ENCODE measurements at places on chromosomes 5 and 9.

DNA sequence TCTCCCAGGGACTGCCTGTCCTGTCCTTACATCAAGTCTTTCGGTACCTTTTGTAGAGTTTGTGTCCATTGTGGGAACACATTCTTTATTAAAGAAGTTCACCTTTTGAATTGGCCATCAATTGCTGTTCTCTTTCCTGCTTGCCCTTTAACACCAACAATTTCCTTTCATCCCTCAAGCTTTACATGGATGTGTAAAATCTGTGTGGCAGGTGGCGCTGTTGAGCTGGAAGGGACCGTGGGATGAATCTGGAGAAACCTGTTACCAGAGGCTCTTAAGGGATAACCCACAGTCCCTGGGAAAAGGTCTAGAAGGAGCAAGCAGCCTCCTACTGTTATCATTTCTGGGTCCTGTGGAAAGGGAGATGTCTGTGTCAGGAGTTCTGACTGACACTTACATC lies 7.9 kb upstream of the ZFP62 start:
- peak; percentile 56 for DNase-seq

DNA sequence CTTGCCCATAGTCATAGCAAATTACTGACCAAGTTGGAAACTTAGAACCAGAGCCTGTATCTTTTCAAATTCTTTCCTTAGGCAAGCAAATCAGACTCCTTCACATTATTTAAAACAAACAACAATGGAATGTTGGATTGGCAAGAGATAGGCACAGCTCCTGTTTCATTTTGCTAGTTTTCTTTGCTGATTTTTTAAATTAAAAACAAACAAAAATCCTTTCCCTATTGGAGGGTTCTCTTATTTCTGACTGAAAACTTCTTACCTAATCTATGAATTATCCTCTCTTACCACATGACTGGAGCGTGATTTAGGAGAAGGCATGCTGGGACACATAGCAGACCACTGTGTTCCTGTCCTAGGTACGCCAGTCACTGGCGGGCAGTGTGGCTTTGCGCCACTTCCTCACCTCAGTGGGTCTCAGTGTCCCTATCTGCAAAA lies 63.0 kb downstream of the TTC39B start:
- no peak for DNase-seq

DNA sequence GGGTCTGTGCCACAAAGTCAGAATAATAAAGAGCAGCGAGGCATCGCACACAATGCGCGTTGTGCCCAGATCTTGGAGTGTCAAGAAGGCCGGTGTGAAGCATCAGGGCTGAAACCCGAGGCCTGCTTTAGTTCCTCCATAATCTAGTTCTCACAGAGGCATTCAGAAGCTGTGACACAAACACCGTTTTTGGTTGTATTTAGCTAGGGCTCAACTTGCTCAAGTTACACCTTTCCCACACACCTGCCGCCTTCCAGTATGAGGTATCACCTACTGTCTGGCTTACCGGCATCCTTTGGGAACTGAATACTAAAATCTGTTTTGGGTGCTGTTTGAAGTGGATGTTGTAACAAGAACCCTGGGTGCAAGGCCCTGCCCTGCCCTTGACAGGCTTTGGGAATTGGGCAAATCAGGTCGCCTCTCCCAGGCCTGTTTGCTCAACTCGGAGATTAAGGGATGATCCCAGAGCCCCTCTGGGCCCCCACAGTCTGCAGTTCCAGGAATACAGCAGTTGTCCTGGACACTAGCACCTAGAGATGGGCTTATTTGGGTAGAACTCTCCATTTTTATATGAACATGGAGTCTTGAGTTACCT lies 27.0 kb downstream of the SLC25A25 start:
- DNase-seq = no peak

- DNase-seq = no peak
These were observed 121.8 kb upstream of the ELL2 start for GRCh38 chr5:96083361-96083881.

DNA sequence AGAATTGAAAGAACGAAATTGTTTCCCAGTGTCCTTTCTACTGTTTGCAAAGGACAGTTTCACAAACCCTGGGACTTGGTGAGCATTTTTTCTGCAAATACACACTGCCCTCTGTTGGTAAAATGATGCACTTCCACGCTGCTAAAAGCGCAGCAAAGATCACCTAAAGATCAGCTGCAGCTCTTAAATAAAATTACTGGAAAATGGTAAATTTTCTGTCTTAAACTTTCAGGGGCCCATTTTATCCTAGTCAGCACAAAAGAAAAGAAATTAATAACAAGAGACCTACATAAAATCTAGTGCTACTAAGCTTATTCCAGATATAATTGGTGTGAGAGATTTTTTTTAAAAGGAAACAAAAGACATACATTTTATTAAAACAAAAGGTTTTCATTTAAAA lies 566.0 kb downstream of the CAAP1 start:
- no peak for DNase-seq

DNA sequence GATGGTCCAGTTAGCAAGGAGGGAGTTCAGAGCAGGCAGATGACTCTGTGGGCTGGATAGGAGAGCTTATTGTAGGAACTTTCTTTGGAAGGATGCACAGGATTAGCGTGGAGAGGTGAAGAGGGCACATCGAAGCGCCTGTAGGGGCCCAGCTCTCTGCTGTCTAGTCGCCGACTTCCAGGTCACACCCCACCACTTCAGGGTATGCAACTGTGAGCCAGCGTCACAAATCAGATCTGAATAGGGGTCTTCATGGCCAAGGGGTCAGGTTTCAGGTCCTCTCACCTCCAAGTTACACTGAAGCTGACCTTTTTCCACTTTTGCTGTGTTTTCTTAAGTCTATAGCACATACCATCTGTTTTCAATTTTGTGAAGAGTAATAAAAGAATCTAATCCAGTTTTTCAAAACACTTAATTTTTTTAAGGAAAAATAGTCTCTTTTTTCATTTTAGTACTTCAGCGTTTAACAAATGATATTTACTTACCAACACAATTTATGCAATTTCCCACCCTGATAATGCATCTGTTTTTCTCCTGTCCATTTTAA lies 364.2 kb upstream of the CLINT1 start:
- DNase-seq = no peak

- DNase-seq = no peak
These were observed 52.4 kb upstream of the SHISAL2B start for GRCh38 chr5:64637837-64638443.

DNA sequence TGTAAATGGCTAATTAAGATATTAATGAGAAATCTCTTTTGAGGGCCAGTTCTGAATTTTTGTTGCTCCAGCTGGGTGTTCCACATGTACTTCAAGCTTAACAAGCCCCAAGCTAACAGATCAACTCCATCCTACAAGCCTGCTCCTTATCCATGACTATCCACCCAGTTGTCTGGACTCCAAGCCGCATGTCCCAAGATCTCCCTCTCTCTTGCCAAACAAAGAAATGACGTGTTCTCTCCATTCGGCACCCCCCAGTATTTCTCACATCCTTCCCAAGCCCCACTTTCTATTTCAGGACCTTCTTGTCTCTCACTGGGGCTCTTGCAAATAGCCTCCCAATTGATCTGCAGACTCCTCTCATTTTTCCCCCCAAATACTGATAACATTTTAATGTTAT lies 15.8 kb upstream of the PTPN3 start:
- DNase-seq = no peak

GRCh38 chr5:165497707-165498106 lies 1992.3 kb downstream of the MAT2B start:
- no peak for DNase-seq

DNA sequence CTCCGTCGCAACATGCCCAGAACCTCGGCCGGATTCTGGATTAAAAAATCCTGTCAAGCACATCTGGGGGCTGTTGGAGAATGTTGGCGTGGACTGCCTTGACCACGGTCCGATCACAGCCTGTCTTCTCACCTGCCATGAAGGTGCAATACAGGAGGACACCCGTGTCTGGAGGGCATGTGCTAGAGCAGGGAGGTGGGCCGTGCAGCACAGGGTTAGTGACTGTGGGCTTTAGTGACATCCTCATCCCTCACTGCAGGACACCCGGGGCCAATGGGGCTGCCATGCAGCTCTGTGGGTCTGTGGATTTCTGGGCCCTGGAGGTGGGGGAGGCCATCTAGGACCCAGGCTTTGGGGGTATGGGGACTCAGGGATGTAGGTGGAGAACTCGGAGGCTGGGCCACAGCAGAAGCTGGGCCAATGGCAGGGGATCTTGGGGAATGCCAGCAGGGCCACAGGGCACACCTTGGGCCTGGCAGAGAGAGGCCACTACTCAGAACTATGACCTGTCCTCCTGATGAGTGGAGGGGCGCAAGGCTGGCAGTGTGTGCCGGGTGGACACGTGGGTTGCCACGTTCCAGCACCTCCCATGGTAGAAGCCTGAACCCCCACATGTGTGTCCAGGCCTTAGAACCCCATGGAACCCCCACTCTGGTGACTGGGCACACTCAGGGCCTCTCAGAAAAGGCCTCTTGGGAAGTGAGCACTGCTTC lies 23.3 kb downstream of the ZDHHC11B start:
- DNase-seq = no peak

DNA sequence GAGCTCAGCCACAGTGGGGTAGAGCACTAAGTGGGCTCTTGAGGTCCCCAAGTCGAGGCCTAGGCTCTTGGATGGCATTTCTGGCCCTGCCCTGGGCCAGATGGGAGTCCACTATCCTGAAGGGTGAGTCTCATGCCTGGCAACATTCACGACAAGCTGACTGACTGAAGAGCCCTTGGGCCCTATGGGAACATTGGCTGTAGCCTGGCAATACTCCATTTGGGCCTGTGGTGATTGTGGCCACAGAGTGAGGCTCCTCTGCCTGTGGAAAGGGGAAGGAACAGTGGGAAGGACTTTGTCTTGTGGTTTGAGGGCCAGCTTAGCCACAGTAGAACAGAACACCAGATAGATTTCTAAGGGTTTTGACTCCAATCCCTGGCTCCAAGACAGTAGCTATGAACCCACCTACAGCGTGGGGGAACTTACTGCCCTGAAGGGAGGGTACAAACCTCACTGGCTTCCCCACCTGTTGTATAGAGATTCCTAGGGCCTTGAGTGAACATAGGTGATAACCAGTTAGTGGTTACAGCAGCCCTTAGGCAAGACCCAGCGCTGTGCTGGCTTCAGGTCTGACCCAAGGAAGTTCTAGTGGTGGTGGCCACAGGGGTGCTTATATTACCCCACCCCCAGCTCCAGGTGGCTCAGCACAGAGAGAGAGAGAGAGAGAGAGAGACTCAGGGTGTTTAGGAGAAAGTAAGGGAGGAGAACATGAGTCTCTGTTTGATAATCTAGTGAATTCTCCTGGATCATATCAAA lies 72.4 kb downstream of the KIAA0825 start:
- no peak for DNase-seq

DNA sequence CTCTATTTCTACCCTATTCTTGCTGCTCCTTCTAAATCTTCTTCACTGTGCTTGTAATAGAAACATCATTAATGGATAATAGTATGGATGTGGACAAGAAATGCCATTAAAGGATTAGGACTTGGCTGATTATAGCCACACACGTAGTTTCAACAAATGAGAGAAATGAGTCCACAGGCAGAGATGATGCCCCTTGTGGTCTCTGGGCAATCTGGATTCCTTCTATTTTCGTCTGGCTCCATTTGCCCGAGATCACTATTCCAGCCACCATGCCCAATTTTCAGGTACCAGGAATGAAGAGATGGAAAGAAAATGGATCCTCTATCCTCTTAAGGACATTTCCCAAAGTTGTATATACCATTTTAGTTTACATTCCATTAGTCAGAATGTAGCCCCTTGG lies 13.2 kb downstream of the VLDLR start:
- no peak for DNase-seq

DNA sequence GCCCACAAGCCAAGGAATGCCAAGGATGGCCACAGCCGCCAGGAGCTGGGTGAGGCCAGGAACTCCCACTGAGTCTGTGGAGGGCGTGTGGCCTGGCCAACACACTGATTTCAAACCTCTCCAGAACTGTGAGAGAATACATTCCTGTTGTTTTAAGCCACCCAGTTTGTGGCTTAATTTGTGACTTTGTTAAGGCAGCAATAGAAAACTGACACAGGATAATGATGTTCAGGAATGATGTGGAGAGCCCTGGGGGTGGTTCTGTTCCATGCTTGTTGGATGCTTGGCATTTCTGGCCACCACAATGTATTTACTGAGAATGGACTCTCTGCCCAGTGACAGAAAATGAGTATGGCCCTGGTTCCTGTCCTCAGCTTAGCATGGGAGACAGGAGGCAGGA lies 82.8 kb downstream of the DAP start:
- no peak for DNase-seq

- DNase-seq = no peak
These were observed 99.7 kb downstream of the GOLPH3 start for GRCh38 chr5:32074401-32074800.

GRCh38 chr5:32233220-32233695 lies 59.1 kb upstream of the GOLPH3 start:
- no peak for DNase-seq

DNA sequence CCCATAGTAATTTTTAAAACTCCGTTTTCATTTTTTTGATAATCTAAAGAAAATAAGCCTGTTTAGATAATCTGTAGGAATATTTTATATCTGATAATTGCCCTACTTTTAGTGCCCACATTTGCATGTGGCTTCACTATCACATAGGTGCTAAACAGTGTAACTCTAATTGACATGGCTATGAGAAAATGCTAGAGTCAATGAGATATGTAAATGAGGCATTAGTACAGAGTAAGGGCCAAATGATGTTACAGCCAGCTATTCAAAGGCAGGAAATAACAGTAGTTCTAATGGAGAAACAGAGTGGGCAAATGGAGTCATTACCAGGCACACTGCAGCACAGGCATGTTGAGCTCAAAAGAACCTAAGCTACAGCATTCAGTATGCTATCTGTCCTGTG lies 37.3 kb upstream of the GCNT4 start:
- DNase-seq = no peak

GRCh38 chr9:137764981-137765380 lies 112.6 kb upstream of the CACNA1B start:
- no peak for DNase-seq

- DNase-seq = peak; percentile 62
These were observed 5.3 kb downstream of the ANKS6 start for GRCh38 chr9:98790842-98791607.

DNA sequence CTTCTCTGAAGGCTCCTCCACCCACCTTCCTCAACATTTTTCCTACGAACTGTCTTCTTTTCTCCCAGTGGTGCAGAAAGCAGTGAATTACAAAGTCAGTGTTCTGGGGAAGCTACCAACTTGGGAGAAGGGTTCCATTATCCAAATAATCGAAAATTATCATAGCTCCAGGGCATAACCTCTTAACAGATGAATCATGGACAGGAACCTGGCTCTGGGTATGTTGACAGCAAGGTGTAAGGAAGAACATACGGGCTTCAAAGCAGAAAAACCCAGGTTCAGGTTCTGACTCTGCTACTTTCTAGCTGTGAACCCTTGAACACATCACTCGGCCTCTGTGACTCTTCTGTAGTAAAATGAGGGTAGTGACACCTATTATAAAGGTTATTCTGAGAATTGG lies 351.3 kb downstream of the ENC1 start:
- DNase-seq = no peak

GRCh38 chr9:137049544-137050449 lies 3.8 kb upstream of the NPDC1 start:
- peak; percentile 42 for DNase-seq

GRCh38 chr5:38453506-38453905 lies 102.9 kb downstream of the LIFR start:
- peak; percentile 47 for DNase-seq
